ENCODE measurements at places on chromosomes 7 and 10.

DNA sequence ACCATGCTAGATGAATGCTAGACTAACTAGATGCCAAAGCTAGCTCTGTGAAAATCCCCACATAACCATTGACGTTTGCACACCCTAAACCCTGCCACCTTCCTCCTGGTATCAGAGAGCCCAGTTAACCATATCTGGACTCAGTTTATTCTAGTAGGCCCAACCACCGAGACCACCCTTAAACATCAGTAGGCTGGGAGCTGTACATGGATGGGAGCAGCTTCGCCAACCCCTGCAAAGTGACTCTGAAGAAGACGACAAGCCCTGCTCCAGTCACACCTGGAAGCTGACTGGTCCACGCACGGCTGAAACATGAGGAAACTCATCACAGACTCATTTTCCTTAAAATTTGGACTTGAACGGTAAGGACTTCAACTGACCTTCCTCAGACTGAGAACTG lies 4.4 kb upstream of the CYREN start:
- DNase-seq: no peak

GRCh38 chr7:139695588-139695987 lies 82.2 kb downstream of the HIPK2 start:
- no peak for DNase-seq

DNA sequence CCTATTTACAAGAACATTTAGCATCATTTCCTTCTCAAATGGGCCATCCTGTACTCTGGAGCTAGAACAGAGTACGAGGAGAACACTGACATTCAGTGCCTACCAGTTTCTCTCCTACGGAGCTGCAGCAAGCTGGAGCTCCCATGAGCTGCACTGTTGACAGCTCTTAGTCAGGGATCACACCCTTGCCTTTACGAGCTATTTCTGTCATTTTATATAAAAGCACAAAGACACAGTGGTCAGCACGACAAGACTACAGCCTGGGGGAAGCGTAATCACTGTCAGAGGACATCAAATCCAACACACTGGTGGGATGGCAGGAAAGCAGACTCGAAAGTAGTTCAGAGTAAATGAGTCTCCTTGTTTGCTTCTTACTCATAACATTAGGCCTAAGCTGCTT lies 2.7 kb downstream of the CDCA7L start:
- DNase-seq: no peak

- DNase-seq: no peak
These were observed 10.1 kb downstream of the CFTR start for GRCh38 chr7:117489911-117490310.

DNA sequence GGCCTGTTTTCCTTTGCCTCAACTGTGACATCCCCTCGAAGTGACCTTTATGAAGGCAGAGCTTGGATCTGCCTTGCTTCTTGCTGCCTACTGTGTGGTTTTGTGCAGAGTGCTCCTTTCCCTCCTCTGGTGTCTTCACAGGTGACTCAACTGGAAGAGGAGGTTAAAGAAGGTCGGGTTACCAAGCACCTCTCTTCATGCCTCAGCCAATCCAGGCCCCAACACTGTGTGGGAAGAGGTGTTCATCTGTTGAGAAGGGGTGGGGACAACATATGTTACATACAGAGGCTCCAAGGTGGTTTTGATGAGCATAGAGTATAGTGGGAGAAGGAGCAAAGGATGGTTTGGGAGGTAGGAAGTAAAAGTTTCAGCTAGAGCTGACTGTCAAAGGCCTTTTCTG lies 155.7 kb downstream of the AUTS2 start:
- DNase-seq: no peak

DNA sequence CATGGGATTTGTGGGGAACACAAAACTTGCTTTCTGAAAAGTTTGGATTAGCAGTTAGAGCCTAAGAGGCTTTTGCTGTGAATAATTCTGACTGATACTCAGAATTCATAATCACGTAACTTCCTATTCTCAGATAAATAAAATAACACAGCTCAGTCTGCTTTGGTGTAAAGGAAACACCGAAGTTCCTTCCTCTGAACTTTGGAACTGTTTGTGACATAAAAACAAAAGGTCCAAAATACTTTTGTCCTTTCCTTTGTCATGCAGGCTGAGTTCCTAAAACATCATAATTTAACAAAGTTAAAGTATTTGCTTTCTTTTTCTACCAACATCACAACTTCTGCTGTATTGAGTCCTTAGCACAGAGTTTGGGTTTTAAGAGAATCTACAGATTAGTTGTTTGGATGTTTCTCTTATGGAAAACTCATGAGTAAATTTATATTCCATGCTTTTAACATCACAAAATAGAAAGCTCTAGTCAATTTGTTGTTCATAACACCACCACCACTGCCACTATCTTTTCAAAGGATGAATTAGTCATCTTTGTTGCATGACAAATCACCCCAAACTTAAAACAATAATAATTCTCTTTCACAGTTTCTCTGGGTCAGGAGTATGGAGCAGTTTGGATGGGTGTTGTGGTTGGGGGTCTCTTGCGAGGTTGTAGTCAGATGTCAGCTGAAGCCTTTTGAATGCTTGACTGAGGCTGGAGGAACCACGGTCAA lies 123.4 kb downstream of the REEP3 start:
- DNase-seq: no peak

GRCh38 chr7:46163246-46163645 lies 242.2 kb upstream of the IGFBP3 start:
- no peak for DNase-seq

DNA sequence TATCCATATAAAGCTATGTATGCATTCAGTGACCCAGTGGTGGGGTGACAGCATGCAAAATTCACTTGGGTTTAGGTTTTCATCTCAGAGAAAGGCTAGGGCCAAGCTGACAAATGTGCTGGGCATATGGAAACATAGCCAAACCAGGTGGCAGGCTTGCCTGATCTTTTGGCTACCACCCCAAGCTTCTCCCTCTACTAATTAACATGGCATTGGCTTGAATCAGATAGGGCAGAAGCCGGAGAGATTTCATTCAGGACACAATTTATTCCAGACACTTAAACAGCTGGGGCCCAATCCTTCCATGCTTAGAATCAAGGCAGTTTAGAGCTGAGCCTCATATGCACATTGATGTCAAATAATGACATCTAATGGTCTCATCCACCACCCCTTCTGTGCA lies 95.5 kb upstream of the AGK start:
- no peak for DNase-seq

DNA sequence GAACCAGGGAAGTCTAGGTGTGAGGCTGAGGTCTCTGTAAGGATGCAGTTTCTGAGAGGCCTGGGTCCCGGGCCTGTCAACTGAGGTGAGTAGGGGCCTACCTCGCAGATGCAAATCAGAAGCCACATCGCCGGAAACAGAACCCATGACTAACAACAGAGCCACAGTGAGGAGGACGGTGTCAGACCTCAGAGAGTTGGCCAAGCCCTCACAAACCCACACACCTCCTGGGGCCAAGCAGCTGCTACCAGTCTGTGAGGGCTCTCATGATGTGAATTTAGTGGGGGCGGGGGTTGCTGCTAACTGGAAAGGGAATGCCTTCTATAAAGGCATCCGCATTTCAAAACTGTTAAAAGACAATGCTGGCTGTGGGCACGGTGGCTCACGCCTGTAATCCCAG lies 103.0 kb downstream of the COBL start:
- DNase-seq: no peak

- DNase-seq: no peak
These were observed 25.7 kb downstream of the ZNF503 start for GRCh38 chr10:75375838-75376237.

GRCh38 chr10:119394657-119395279 lies 147.8 kb downstream of the RGS10 start:
- no peak for DNase-seq
